ENCODE measurements at places on chromosomes 12 and 14.
A peak's percentile ranks its signal among the peaks of the same experiment; 100 is the strongest.

DNA sequence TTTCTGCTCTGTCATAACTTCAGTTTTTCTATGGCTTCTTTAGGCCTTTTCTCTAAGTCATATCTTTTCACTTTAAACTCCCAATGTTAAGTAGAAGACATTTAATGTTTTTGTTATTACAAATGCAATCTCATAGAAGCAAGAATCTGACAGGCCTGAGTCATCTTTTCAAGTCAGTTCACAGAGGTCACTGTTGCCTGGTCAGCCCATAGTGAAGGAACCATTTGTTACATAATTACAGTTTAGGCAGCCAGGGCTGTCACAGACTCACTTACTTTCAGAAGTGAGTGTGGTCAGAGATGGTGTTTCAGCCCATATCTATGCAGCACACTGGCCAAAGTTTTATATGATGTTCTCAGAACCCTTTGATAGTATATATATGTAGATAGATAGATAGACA is 46.5 kb downstream of the CCER1 start:
- DNase-seq: no peak

- DNase-seq: no peak
Measured at GRCh38 chr12:6826125-6826733, 2.0 kb upstream of the P3H3 start.

- no peak for DNase-seq
Measured at GRCh38 chr14:54219261-54220070, 177.3 kb upstream of the CDKN3 start.

- peak; percentile 54 for DNase-seq
Measured at GRCh38 chr12:2853626-2854025, 3.2 kb downstream of the TEX52 start.

DNA sequence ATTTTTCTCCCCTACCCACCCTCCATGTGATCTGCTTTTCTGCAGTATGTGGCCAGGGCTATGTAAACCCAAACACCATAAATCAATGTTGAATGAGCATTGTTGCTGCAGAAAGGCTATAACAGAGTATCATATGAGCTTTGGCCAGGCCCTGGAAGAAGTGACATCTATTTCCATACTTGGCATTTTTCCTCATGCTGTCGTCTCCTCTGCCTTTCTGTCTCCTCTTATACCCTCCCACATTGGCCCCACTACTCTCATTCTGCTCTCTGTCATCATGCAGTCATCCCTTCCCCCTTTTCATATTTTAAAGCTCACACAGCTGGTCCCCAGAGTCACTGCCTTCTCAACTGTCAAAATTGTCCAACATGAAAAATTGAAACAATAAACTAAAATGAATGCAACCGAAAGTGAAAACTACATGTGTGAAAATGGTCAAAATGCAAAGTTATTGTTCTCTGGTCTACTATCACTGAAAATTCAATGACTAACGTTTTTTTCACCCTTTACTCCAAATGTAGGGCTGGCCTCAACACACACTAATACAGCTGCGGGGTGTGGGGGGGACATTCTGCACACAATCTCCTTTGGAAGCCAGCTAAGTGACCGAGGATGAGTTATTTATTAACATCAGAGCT is 290.7 kb upstream of the TMPO start:
- no peak for DNase-seq

- DNase-seq: no peak
Measured at GRCh38 chr14:64715146-64715627, 11.0 kb downstream of the PLEKHG3 start.
